ENCODE measurements at places on chromosomes 4 and X.
A peak's percentile ranks its signal among the peaks of the same experiment; 100 is the strongest.

GRCh38 chrX:150362599-150363481 is at the start of gene MAMLD1:
Gene MAMLD1, plus strand, starts transcription at chrX:150363317. Its CDS starts 82,200 bp downstream, at chrX:150445517.
- peak; percentile 57 for DNase-seq

- no peak for DNase-seq
Measured at GRCh38 chr4:125547836-125548235, 233.1 kb downstream of the FAT4 start.

DNA sequence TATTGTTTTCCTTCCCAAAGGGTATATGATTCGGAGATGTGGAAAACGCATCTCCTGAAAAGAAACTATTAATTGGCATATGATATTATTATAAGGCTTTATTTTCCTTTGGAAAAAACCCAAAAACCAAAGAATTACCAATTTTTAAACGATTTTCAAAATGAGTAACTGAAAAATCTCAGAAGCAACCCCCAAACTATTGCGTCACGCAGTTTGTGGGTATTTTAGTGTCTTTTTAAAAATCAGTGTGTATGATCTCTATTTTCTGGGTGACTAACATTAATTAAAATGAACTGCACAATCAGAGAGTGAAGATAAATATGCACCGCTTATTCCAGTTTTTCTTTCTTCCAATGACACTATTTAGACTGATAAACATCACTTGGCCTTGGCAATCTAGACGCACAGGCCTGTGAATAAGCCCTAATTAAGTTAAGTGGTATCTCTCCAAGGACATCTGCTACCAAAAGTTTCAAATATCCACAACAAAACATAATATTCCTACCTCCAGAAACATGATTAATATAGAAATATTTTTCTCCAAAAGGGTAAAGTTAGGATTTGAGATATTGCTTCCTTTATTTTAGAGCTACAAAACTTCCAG is 511.5 kb upstream of the FAM241A start:
- DNase-seq, result no peak

DNA sequence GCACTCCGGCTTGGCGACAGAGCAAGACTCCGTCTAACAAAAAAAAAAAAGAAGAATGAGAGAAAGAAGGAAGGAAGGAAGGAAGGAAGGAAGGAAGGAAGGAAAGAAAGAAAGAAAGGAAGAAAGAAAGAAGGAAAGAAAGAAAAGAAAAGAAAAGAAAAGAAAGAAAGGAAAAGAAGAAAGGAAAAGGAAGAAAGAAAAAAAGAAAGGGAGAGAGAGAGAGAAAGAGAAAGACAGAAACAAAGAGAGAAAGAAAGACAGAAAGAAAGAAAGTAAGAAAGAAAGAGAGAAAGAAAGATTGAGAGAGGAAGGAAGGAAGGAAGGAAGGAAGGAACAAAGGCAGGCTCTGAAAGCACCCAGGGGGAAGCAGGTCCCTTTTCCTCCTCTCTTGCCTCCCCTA is 336.6 kb upstream of the GATB start:
- DNase-seq, result no peak

- DNase-seq, result no peak
Measured at GRCh38 chrX:119028733-119029330, 44.0 kb upstream of the CT47C1 start.

GRCh38 chr4:15381806-15382338 is 46.0 kb upstream of the C1QTNF7 start:
- no peak for DNase-seq

- DNase-seq, result no peak
Measured at GRCh38 chrX:29541038-29541437, 674.3 kb upstream of the MAGEB2 start.

- no peak for DNase-seq
Measured at GRCh38 chrX:108420481-108420880, 17.7 kb downstream of the COL4A6 start.

DNA sequence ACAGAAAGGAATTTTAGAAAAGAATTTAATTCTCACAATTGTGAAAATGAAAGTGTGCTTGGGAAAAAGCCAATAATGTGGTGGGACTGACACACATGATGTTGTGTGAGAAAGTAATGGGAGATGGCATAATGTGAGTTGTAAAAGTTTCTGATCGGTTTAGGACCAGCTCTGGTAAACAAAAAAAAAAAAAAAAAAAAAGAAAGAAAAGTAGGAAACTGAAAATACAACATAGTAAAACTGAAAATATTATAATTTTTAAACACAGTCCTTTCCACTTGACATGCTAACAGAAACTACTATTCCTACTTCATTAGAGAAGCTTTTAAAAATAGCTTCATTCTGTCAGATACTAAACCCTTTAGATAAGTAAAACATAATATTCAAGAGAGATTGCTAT is 28.2 kb downstream of the RAP1GDS1 start:
- no peak for DNase-seq

DNA sequence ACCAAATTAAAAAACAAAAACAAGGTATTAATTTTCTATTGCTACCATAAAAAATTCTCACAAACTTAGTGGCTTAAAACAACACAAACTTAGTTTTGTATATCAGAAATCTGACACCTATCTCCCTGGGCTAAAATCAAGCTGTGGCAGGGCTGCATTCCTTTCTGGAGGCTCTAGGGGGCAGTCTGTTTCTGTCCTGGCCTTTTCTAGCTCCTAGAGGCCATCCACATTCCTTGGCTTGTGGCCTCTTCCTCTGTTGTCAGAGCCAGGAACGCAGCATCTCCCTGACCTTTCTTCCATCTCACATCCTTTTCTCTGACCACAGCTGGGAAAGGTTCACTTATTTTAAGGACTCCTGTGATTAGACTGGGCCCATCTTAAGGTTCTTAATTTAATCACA is 38.9 kb upstream of the TLR2 start:
- DNase-seq, result no peak

DNA sequence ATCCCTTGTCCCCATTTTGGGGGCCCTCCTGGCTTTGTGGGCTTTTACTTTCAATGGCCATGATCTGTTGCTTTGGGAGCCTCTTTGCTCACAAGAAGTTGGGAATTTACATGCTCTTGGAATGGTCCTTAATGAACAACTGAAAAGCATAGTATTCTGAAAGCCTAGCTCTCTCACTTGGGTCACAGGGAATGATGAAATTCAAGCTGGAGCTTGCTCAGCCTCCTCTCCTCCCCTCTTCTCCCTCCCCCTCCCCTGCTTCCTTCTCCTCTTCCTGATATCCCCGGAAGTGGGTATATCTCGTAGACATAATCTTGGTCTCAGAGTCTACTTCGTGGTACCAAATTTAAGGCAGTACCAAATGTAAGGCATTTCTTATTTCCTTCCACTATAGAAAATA is 400.6 kb upstream of the NR3C2 start:
- no peak for DNase-seq

- DNase-seq, result no peak
Measured at GRCh38 chr4:56389558-56389957, 2.3 kb upstream of the AASDH start.

DNA sequence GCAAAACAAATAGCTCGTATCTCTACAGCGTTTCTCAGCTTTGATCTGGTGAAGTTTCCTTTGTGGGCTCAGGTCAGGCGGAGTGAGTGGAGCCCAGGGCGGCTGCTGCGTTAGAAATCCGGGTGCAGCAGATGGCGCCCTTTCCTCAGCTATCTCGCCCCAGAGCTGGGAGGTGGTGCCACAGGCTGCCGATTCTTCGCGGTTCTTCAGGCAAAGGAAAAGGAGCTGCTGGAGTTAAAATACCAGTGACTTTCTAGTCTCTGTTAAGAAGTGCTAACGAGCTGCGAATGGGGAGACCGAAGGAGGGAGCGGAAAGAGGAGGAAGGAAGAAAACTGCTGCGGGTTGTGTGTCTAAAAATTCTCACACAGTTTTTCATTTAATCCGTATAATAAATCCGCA is 114.6 kb downstream of the CPE start:
- peak; percentile 58 for DNase-seq

DNA sequence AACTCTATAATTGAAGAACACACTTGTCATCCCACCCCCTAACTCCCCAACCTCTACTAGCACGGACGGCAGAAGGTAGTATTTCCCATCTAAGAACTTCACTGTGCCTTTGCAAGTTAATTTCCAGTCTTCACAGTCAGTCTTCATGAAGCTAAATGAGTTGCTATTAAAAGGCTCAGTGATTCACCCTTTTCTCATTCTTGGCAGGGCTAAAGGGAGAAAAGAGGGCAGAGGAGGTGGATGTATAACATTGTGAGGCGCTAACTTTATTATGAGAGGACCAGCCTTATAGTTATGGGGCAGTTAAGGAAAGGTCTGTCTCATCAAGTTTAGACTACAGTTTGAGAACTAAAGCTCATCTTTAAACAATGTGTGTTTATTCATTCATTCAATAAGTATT is 161.0 kb upstream of the S100G start:
- no peak for DNase-seq

DNA sequence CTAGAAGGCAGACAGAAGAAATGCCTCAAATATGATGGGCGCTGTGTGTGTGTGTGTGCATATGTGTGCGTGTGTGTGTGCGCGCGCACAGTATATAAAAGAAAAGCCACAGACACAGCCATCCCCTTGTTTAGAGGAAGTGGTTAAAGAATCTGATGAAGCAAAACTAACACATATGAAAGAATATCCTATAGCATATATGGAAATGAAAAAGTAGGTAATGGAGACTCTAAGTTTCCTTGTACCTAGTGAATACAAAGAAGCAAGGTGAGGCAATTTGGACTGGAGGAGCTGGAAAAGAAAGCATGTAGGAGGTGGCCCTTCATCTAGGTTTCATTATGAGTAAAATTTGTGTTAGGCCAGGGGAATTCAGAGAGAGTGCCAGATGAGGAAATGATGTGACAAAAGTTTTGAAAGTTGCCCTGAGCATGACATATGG is 58.6 kb upstream of the MCF2 start:
- DNase-seq, result peak; percentile 50

DNA sequence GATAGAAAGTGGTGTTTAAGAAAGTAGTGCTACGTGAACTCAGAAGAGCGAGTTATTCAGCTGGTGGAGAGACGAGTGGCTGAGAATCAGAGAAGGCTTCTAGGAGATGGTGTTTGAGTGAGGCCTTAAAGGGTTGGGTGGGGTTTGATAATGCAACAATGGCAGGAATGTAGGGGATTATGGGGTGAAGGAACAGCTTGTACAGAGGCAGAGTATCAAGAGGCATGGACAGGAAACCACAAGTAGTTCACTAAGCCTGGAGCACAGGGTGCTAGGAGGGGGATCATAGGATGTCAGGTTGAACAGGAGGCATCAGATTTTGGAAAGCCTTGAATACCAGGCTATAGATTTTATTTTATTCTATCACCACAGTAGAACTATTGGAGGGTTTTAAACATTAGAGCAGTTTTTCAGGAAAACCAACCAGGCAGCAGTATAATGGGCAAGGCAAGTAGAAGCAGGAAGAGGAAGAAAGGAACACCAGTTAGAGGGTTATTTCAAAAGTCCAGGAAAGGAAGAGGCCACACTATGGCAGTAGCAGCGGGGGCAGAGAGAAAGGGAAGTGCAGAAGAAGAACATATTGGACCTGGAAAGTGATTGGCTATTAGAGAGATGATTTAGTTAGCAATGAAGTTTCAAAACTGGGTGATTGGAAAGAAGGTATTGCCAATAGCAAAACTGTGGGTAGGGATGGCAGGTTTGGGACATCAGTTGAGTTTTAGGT is 99.2 kb downstream of the DOCK11 start:
- no peak for DNase-seq

- no peak for DNase-seq
Measured at GRCh38 chr4:72974694-72975487, 94.6 kb downstream of the COX18 start.

GRCh38 chr4:105587841-105588240 is 35.4 kb downstream of the ARHGEF38 start:
- DNase-seq, result no peak

- no peak for DNase-seq
Measured at GRCh38 chr4:81663368-81663767, 191.7 kb upstream of the RASGEF1B start.

- no peak for DNase-seq
Measured at GRCh38 chr4:103774326-103774825, 54.6 kb upstream of the TACR3 start.

- DNase-seq, result no peak
Measured at GRCh38 chr4:17251101-17251500, 260.8 kb downstream of the QDPR start.

GRCh38 chr4:74335341-74336021 is 27.2 kb downstream of the EPGN start:
- no peak for DNase-seq

- DNase-seq, result no peak
Measured at GRCh38 chrX:127574829-127575228, 477.4 kb downstream of the ACTRT1 start.

DNA sequence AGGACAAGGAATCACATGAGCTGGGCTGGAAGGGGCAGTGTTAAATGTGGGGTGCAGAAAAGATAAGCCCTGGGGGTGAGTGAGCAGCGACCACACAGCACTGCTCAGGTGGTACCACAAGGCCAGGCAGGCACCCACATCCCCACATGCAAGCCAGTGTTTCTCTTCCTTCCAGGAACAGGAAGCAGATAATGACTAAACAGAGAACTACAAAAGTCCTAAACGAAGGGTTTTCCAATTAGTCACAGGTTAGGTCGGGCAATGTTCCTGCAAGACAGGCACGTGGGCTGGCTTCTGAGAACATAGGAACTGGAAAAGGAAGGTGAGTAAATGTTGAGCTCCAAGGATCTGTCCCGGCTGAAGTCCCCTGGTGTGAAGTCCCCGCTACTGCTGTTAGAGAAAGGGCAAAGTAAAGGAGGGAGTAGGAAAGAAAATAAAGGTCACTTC is 19.5 kb downstream of the RELL1 start:
- DNase-seq, result peak; percentile 12

GRCh38 chr4:13559413-13559812 is 15.1 kb upstream of the NKX3-2 start:
- no peak for DNase-seq

- no peak for DNase-seq
Measured at GRCh38 chr4:71230271-71231128, 108.3 kb upstream of the SLC4A4 start.

- no peak for DNase-seq
Measured at GRCh38 chr4:27090406-27090805, 229.8 kb downstream of the STIM2 start.

GRCh38 chrX:63735882-63736281 is 49.1 kb downstream of the ARHGEF9 start:
- no peak for DNase-seq

- no peak for DNase-seq
Measured at GRCh38 chr4:122548452-122548851, 72.4 kb downstream of the IL21 start.

GRCh38 chrX:154399527-154400368 is 1.6 kb downstream of the RPL10 start:
- DNase-seq, result peak; percentile 52

DNA sequence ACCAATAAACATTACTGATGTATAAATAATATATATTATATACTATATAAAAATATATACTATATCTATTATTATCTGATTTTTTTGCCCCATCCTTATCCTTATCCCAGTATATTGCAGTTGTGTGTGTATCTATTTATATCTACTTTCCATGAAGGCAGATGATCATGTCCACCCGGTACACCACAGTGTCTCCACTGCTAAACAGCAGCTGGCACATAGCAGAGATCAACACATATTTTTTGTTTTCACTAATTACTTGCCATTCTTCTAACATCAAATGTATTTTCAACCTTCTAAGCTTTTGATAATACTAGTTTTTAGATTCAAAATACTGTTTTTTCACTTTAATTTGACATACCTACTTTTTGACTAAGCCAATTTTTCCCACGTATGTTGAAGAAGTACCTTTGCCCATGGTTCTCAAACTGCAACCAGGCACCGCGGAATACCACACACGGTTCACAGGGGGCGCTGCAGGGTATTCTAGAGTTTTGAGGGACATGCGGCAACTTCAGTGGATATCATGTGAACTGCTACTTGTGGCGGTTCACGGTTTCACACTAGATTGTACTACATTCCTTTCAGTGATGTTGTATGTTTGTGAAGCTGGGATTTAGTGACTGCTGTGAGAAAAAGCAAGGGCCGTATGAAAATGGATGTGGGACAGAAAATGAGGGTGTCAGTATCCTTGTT is 182.5 kb upstream of the NPY2R start:
- no peak for DNase-seq

Measured in CD4-positive, alpha-beta T cell treated with Interleukin-4 for 1 hour (primary cell).